ENCODE measurements at places on chromosomes 16 and 17. TPM values are rescaled to one million over a fixed set of nuclear protein-coding genes. Genes with fewer than 3 reads are reported as not detected.
A peak's percentile ranks its signal among the peaks of the same experiment; 100 is the strongest.

GRCh38 chr17:75633486-75634375 lies 497 bp downstream of the SMIM5 start:
- peak; percentile 94 for DNase-seq

DNA sequence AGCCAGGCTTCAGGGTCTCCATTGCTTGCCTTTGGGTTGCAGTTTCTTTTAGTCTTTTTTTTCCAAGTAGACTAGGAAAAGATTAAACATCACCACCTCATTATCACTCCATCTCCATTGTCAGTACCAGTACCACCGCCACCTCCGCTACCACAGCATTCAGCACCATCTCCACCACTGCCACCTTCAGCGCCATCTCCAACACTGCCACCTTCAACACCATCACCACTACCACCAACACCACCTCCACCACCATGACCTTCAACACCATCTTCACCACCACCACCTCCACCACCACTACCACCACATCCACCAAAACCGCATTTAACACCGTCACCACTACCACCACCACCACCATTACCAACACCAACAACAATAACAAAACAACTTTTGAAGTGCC lies 141.5 kb upstream of the MPHOSPH6 start:
- no peak for DNase-seq

SLC38A8 gene
- total RNA-seq, result 0.78 TPM

GRCh38 chr17:75572713-75573539 lies 14.7 kb upstream of the MYO15B start:
- DNase-seq, result peak; percentile 19

DNA sequence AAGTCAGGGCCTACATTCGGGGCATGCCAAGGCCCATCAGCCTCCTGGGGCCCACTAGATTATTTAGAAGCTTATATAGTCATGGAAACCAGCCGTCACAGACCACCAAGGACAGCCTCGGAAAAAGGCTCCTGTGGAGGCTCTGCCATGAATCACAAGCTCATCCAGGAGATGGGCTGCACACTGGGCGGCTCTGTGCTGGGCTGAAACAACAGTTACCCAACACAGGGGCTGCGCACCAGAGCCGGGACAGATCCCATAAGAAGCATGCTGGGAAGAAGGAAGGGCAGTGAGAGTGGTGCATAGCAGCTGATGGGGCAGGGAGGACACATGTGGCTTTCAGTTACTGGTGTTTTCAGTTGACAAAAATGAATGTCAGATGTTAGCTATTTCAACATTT lies 67.7 kb upstream of the GSG1L start:
- no peak for DNase-seq

ADAD2 gene
- total RNA-seq, result 0.65 TPM

DNAI2 gene
- not detected for total RNA-seq

SMPD3 gene
- 0.13 TPM for total RNA-seq

GRCh38 chr17:8360260-8360659 lies 16.2 kb downstream of the KRABD2 start:
- DNase-seq, result no peak

DNA sequence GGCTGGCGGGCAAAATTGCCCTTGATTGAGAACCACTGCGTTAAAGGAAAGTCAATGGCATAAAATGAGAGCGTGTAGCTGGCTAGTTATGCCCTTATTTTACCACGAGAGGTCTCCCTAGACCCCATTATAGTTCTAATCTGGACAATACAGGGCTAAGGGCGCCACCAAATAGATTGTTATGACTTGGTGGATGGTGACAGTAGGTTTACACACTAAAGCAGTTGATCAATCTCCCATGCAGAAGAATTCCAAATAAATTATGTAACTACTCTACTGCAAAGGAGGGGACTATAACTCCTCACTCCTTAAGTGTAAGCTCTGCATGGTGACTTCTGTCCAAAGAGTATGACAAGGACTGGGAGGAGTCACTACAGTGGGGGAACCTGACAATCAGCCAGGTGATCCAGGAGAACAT lies 20.4 kb upstream of the YPEL2 start:
- DNase-seq, result no peak

MYL4 gene
- total RNA-seq, result 219 TPM

- peak; percentile 41 for DNase-seq
These were observed 22.2 kb downstream of the KIAA0513 start for GRCh38 chr16:85049706-85050305.

- DNase-seq, result no peak
These were observed 447.1 kb upstream of the CDH5 start for GRCh38 chr16:65919145-65919985.

DNA sequence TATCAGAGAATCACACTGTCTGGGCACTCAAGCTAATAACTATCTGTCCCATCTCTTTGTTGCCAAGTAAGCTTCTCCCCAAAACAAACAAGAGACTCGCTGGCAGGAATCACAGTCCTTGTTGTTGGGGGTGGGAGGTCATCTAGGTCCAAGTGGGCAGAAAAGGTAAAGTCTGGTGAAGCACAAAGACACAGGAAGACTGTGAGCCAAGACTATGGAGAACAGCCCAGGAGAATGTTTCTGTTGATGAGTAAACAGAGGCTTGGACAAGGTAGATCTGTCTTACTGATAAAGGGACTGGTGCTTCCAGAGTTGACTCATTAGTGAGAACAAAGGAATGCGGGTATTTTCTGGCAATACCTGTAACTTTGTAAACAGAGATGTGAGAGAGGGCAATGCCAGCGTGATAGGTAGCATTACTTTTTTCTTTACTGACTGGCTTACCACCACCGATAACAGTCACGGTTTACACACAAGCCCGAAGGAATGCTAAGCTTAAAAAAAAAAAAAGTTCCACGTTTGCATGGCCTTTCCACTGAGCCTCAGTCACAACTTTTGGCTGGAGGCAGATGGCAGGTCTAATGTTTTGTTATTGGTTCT lies 11.5 kb upstream of the MMD start:
- no peak for DNase-seq

DYNLRB2 gene
- 1.1 TPM for total RNA-seq

SCARF1 gene
- total RNA-seq, result 11.2 TPM

DNA sequence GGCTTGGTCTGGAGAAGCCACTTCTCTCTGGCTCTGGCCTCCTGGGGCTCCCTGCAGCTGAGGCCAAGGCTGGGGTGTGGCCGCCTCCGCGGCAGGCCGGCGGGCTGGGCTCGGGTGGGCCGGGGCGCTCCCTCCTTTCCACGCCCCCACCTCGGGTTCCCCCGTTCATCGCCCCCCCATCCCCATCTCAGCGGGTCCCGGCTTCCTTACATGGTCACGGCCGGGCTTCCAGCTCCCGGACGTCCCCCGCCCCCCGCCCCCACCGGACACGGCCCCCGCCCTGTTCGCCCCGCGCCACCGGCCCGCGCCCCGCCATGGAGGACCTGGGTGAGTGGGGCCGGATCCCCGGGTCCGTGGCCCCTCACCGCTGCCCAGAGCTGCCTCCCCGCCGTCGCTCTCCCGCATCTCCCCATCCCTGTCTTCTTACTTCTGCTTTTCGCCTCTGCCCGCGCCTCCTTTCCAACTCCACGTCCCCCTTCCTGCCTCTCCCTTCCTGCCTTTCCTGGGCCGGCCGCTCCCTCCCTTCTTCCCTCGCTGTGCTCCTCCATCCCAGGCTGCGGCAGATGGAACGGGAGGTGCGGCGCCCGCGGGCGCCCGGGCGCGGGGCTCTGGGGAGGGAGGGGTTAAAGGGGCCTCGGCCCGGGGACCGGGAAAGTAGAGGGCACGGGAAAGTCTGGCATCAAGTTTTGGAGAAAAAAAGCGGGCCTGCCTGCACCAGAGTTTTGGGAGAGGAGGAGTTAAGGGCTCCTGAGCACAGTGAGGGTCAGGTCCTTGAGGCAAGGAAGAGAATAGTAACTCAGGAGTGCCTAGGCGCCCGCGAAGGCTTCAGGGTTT lies at the start of gene TGFB1I1:
TSS of gene TGFB1I1 (plus strand) at position 278 of the 834 bp plus-strand sequence. CDS start at position 315, 37 bp downstream.
- DNase-seq, result peak; percentile 84

GRCh38 chr17:78669975-78670518 lies 92.9 kb upstream of the DNAH17 start:
- DNase-seq, result no peak

DNA sequence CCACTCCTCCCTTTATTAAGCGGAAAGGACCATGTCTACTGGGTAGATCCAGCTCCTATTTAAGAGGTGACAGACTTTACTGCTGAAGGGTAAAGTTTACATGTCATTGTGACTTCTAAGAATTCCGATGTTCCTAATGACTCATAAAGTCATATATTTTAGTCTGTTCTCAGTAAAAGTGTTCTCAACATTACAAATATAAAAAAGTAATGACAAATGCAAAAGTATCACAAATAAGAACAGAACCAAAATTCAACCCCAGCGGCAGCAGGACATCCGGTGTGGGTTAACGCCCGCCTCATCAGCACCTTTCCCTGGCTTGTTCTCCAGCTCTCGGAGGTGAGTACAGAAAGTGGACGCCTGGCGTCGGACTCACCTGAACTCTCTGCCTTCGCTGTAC lies 6.8 kb downstream of the AXIN1 start:
- DNase-seq, result no peak

GRCh38 chr17:29291163-29291752 lies 2.7 kb downstream of the NUFIP2 start:
- no peak for DNase-seq

- no peak for DNase-seq
These were observed 38.4 kb downstream of the RANBP10 start for GRCh38 chr16:67767953-67768352.

- no peak for DNase-seq
These were observed 17.3 kb upstream of the SPN start for GRCh38 chr16:29645694-29646187.

PRSS27 gene
- 0.30 TPM for total RNA-seq

CCL23 gene
- not detected for total RNA-seq

GRCh38 chr17:41738077-41738800 lies 3.8 kb upstream of the HAP1 start:
- DNase-seq, result peak; percentile 91

P2RX5 gene
- total RNA-seq, result 13.0 TPM

CLEC10A gene
- 5.0 TPM for total RNA-seq

DNA sequence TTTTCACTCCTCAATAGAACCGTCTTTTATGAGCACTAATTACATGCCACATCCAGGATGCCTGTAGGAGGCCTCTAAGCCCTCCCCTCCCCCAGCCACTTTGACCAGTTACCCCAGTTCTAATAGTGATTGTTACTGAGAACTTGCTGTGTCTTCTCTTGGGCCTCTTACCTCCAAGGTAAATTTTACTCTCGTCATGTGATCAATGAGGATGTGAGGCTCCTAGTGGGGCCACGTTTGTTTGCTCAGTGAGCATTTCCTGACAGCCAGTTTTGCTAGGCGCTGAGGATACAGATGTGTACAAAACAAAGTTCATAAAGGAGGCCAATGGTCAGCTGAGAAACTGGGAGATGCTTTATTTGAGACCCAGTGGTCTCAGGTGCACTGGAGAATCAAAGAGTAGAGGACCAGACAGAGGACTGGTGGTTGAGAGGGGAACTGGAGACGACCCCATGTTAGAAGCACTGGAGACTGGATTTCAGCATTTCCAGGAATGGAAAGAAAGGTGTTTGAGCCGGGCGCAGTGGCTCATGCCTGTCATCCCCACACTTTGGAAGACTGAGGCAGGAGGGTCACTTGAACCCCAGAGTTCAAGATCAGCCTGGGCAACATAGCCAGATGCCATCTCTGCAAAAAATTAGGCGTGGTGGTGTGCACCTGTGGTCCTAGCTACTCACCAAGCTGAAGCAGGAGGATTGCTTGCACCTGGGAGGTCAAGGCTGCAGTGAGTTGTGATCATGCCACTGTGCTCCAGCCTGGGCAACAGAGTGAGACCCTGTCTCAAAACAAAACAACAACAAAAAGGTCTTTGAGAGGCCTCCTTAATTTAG lies 2.6 kb downstream of the ATP2C2 start:
- DNase-seq, result no peak

WFDC1 gene
- 1.4 TPM for total RNA-seq

DNA sequence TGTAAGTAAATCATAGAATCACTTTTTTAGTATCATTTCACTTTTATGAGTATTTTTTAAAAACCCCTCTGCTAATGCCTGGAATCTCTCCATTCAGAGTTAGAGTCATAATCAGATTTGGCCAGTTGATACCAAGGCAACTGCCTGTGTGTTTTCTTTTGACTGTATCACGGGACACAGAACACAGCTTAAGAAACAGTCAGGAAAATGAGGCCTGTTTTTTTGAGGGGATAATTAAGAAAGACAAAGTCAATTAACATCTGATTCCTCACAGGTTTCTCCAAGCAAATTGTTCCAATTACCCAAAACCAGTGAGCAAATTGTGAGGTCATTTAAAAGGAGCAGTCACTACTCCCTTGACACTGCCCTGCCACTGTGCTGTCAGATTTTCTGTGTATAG lies 944.5 kb upstream of the SOX9 start:
- DNase-seq, result no peak
